ENCODE measurements at places on chromosomes 5 and 9.

- no peak for DNase-seq
Observed at GRCh38 chr9:135887585-135888050, 19.7 kb downstream of the CAMSAP1 start.

DNA sequence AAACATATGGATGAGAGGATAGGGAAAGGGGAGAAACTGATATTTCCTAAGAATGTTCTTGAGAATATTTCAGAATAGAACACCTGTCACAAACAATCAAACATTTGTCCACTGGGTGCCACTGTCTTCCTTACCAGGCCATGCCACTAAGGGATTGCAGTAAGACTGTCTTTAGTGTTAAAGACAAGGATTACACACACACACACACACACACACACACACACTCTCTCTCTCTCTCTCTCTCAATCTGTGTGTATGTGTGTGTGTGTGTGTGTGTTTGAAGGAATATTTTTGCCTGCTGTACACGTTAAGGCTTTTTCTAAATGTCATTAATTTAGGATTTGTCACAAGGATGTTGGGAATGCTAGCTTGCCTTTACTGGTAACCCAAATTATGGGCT lies 54.4 kb downstream of the CCDC192 start:
- DNase-seq, result peak; percentile 54

- DNase-seq, result no peak
Observed at GRCh38 chr9:92147852-92148180, 32.6 kb upstream of the SPTLC1 start.

DNA sequence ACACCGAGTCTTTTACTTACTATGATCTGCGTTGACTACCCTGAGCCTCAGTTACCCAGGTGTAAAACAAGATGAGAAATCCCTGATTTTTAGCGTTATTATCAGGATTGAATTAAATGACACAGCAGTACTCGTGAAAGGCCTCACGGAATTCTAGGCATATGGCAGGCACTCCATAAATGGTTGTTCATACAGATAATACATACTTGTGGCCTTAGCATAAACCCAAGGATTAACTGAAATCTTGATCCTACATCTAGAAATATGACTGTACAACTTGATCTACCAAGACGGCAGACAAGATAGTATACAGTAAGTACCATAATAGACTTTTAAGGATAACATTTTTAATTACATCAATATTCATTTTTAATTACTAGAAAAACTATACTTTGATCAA lies 409.8 kb downstream of the BNC2 start:
- no peak for DNase-seq

DNA sequence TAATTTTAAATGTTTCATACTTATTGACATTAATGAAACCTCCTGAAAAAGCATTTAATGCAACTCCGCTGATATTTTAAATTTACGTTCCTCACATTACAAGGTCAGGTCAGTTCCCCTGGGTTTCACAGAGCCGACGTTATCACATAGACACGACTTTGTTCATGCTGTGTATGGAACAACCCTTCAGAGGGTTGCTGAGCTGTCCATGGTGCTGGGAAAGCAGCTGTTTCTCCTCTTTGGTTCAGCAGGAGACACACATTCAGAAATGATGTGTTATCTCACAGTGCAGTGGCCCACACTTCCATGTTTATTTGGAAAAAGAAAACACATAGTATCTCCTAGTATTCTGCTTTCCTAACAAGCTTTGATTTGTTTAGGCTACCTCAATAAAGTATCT lies 53.5 kb downstream of the PPP2R2B start:
- peak; percentile 32 for DNase-seq

GRCh38 chr5:131242728-131243255 lies 21.1 kb upstream of the CDC42SE2 start:
- DNase-seq, result peak; percentile 95

- no peak for DNase-seq
Observed at GRCh38 chr5:178793151-178793550, 62.7 kb upstream of the ZNF354A start.

DNA sequence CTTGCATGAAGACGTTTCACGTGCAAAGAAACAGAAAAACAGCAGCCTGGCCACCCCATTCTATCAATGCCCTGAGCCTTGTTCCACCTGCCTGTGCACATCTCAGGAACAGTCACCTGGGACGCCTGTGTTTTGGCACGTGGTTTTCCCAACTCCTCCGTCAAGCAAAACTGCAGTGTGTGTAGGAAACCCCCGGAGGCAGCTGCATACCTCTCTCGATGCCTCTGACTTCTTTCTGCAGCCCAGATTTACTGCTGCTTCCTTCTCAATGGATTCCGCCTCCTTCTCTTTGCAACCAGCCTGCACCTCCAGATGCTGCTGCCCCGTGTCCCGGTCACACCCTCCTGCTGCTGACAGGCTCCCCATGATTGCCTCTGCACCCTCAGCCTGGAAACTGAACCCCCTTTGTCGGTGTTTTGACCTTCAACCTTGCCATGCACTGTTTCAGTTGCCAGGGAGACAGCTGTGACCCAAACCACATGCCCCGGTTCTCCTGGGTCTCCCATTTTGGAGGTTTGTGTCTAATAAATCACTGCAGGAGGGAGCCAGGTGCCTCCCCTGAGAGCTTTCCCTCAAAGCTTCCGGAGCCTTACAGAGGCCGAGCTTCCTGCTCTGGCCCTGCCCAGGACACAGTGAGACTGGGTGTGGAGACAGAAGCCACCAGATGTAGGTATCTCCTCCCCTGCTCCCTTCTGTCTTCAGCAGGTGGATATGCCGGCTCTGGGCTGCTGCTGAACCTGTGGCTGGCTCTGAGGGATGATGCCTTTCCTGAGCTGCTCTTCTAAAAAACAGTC lies 395.5 kb upstream of the IRX1 start:
- no peak for DNase-seq

- DNase-seq, result no peak
Observed at GRCh38 chr5:126794157-126794828, 17.4 kb downstream of the LMNB1 start.

GRCh38 chr5:94807985-94808384 lies 189.5 kb downstream of the SLF1 start:
- no peak for DNase-seq

- DNase-seq, result no peak
Observed at GRCh38 chr5:168592014-168592368, 12.8 kb upstream of the PANK3 start.

GRCh38 chr9:108382310-108382709 lies 473.5 kb downstream of the ACTL7B start:
- no peak for DNase-seq

DNA sequence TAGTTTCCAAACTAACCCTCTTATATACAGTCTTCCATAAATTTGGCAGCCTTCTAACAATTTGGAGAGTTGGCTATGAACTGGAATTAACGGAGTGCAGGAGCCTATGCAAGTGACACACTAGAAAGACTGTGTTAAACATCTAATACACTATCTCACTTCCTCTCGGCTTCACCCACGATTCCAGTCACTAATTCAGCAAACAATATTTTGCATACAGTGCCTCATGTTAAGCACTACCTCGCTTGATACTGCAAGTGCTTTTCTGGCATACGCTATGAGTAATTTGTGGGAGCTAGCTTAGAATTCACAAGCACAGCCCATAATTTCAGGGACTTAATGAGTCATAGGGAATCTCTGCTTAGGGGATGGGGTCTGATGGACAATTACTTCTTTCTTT lies 102.5 kb downstream of the ST8SIA4 start:
- peak; percentile 29 for DNase-seq

- DNase-seq, result peak; percentile 3
Observed at GRCh38 chr9:111198936-111199335, 131.1 kb downstream of the OR2K2 start.

- peak; percentile 8 for DNase-seq
Observed at GRCh38 chr9:77663754-77664153, 15.6 kb upstream of the GNA14 start.

DNA sequence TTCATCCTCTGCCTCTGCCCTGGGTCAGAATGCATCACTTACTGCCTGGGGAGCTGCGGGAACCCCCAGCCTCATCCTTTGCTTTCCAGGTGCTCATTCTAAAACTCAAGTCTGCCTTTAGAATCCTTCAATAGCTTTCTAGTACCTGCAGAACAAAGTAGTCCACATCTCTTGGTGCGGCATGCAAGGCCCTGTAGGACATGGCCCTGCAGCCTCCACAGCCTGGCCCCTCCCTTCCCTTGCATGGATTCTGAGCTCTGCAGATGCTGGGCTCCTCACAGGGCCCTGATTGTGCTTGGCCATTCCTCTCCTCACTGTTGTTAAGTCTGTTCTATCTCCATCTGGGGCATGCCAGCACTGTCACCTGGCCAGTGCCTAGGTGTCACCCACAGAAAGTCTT lies 141.6 kb downstream of the ADCY2 start:
- DNase-seq, result no peak

- peak; percentile 55 for DNase-seq
Observed at GRCh38 chr9:97386733-97387503, 25.0 kb upstream of the TDRD7 start.

- peak; percentile 29 for DNase-seq
Observed at GRCh38 chr5:128669803-128670202, 131.8 kb upstream of the FBN2 start.

GRCh38 chr9:89295400-89295799 lies 15.6 kb upstream of the CKS2 start:
- no peak for DNase-seq

DNA sequence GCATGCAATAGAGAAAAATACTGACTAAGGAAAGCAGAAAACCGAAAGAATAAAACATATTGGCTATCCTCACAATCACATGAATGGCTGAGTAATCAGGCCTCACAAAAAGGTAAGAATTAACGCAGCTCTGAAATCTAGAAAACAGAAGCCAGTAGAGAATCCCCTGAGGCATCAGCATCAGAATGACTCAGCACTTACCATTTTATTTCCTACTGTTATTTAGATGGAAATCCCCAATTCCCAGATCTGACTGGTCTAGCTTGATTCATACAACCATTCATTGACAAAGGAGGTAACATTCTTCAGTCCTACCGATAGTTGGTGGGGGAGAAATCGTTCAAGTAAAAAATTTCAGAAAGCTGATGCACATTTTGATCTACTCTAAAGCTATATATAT lies 1408.4 kb upstream of the WWC1 start:
- peak; percentile 1 for DNase-seq

GRCh38 chr5:40046792-40047191 lies 622.0 kb upstream of the DAB2 start:
- peak; percentile 82 for DNase-seq

GRCh38 chr5:177294632-177295031 lies 8.9 kb downstream of the RAB24 start:
- no peak for DNase-seq

DNA sequence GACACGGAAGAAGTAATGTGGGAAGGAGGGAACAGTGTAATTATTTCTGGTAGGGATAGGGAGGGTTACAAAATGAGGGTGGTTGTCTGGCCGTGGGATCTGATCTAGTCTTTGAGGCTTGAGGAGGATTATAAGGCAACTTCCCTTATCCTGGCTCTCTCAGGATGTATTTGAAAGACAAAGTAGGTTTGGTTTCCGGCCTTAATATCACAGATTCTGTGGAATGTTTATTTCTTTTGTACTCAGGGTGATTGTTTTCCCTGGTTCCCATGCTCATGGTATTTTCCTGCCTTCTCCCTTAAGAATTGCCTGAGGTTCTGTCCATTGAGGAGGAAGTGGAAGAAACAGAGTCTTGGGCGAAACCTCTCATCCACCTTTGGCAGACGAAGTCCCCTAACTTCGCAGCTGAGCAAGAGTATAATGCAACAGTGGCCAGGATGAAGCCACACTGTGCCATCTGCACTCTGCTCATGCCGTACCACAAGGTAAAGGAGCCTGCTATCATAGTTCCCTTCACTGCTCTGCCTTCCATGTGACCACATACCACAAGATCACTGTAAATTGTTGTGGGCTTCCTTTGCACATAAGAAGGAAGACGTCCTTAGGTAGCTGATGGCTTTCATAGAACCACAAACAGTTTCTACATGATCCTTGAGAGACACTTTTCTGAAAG lies 253.8 kb downstream of the KDM4C start:
- DNase-seq, result no peak

DNA sequence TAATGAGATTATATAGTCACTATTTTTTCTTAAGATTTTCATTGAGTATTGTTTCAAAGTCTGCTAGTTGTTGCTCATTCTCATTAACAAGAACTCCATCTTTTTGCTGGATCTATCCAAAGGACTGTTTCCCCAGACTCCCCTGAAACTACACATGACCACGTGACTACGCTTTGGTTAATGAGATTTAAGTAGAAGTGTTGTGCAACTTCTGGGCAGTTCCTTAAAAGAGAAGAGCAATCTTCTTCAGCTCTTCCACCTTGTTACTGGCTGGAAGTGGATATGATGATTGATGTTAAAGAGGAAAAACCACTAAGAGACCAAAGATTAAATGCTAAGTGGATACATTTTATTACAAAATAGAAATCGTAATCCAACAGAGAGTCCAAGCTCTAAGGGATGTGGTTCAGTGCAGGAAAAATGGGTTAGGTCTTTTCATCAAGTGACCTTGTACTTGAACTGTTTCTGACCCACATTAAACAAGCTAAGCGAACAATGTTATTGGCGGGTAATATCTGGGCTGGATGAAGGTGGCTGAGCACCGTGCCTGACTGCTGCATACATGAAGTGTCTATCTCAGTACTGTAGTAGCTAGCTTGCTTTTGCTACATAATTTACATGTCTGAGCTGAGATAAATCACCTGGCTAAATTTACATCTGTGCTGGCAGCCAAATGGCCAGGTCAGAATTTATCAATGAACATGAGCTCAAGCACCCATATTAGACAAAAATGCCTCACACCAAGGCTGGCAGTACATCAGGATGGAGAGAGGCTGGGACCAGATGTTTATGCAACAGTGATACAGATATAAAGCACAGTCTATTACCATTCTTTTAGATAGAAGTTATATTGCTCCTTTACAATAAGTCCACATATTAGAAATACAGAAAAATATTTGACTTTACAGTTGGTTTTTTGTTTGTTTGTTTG lies 7.5 kb upstream of the CTNNAL1 start:
- DNase-seq, result no peak

- DNase-seq, result no peak
Observed at GRCh38 chr5:56833325-56833724, 18.0 kb downstream of the MAP3K1 start.

DNA sequence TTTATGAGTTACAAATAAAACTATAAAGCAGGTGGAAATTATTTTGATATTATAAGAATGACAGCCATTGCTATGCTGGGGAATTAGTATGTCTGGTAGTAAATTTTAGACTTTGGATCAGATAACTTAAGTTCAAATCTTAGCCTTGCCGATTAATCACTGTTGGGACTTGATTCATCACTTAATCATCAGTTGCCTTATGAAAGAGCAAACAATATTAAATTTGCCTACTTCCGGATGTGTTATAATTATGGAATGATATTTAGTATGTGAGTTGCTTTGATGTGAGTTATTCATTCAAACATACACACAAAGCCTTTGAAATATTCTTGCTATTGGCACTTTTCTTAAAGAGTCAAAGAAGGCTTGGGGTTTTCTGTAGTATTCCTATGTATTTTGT lies 717.7 kb downstream of the BRINP1 start:
- peak; percentile 59 for DNase-seq

GRCh38 chr9:97510797-97511654 lies 9.6 kb downstream of the TMOD1 start:
- peak; percentile 79 for DNase-seq

Measured in ELR (cell line).